A549 treated with CpdA at 1 μM for 4 hours (cell line): ENCODE measurements at places on chromosomes 2 and 18. TPM values are rescaled to one million over a fixed set of nuclear protein-coding genes. Genes with fewer than 3 reads are reported as not detected.

Gene HAT1
- total RNA-seq, result 67.6 to 87.4 TPM (median 72.2 TPM) in 5 replicates

Gene AAK1
- 11.5 to 19.7 TPM (median 15.2 TPM) in 5 replicates for total RNA-seq

Gene SULT1C2
- 0.39 to 1.3 TPM (median 0.42 TPM) in 5 replicates for total RNA-seq

Gene NT5DC4
- 0.49 TPM in 1 of 5 replicates, not detected in the others for total RNA-seq

Gene EDAR
- total RNA-seq, result 0.01 TPM in 1 of 5 replicates, not detected in the others

Gene KCNK3
- total RNA-seq, result 0.84 to 1.5 TPM (median 1.2 TPM) in 5 replicates

Gene ASB18
- not detected in 5 replicates for total RNA-seq
